GM23248 (cell line): ENCODE measurements at places on chromosomes 6 and 20. TPM values are rescaled to one million over a fixed set of nuclear protein-coding genes. Genes with fewer than 3 reads are reported as not detected.

Gene NDUFAF5
- total RNA-seq: 5.3 and 13.0 TPM in 2 replicates

Gene DCDC2
- not detected in 2 replicates for total RNA-seq

Gene FOXO3
- 35.7 and 36.6 TPM in 2 replicates for total RNA-seq

Gene FAM209B
- not detected in 2 replicates for total RNA-seq

Gene SPATS1
- total RNA-seq: not detected in 2 replicates

Gene ADGRF1
- not detected in 2 replicates for total RNA-seq

Gene LAMA2
- total RNA-seq: 31.1 and 33.6 TPM in 2 replicates

Gene CYP24A1
- 1.2 TPM in 1 of 2 replicates, not detected in the other for total RNA-seq

Gene NRSN1
- not detected in 2 replicates for total RNA-seq

Gene RFX6
- total RNA-seq: not detected in 2 replicates

Gene EPPIN
- total RNA-seq: not detected in 2 replicates

Gene TREML2
- not detected in 2 replicates for total RNA-seq

Gene TMEM239
- total RNA-seq: not detected in 2 replicates

Gene SNX9
- total RNA-seq: 77.8 and 89.6 TPM in 2 replicates

Gene KCNK16
- not detected in 2 replicates for total RNA-seq

Gene NUDT3
- total RNA-seq: 11.5 and 13.8 TPM in 2 replicates

Gene FAM83C
- total RNA-seq: not detected in 2 replicates

Gene C2
- total RNA-seq: 1.3 and 2.1 TPM in 2 replicates

Gene RAB32
- 103 and 165 TPM in 2 replicates for total RNA-seq

Gene DOK5
- 10.8 and 11.8 TPM in 2 replicates for total RNA-seq

Gene TGM3
- 0.11 TPM in 1 of 2 replicates, not detected in the other for total RNA-seq

Gene GPX5
- total RNA-seq: not detected in 2 replicates

Gene TSBP1
- total RNA-seq: not detected in 2 replicates
